Activated CD4-positive, alpha-beta T cell treated with anti-CD3 and anti-CD28 coated beads, Interleukin-2, amount 50 U/mL, for 48 hours (primary cell): ENCODE measurements at places on chromosomes 5 and 9.

DNA sequence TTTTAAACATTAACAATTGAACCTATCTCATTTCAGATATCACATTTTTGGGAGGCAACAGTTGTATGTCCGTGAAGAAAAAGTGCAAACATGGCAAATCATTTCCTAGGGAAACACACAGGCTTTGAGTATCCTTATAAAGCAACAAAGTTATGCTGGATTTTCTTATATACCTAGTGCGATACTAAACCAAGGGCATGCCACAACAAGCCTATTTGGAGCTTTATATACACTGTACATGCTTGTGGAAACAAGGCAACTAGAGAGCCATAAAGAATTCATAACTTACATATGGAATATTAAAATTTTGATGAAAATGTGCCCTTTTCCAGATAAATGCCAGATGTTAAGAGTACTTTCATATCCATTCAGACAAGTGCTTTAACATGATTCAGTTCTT, 191.4 kb downstream of the DCP2 start:
- DNase-seq: no peak

DNA sequence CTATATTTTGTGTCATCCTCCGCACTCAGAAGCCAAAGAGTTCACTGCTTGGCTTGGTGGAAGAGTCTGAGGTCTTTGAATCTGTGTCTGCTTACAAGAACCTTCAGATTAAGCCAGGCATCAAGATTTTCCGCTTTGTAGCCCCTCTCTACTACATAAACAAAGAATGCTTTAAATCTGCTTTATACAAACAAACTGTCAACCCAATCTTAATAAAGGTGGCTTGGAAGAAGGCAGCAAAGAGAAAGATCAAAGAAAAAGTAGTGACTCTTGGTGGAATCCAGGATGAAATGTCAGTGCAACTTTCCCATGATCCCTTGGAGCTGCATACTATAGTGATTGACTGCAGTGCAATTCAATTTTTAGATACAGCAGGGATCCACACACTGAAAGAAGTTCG, 19.2 kb downstream of the TIGD6 start:
- DNase-seq: no peak

- no peak for DNase-seq
These were observed 32.8 kb upstream of the TNIP1 start for GRCh38 chr5:151113651-151114050.

DNA sequence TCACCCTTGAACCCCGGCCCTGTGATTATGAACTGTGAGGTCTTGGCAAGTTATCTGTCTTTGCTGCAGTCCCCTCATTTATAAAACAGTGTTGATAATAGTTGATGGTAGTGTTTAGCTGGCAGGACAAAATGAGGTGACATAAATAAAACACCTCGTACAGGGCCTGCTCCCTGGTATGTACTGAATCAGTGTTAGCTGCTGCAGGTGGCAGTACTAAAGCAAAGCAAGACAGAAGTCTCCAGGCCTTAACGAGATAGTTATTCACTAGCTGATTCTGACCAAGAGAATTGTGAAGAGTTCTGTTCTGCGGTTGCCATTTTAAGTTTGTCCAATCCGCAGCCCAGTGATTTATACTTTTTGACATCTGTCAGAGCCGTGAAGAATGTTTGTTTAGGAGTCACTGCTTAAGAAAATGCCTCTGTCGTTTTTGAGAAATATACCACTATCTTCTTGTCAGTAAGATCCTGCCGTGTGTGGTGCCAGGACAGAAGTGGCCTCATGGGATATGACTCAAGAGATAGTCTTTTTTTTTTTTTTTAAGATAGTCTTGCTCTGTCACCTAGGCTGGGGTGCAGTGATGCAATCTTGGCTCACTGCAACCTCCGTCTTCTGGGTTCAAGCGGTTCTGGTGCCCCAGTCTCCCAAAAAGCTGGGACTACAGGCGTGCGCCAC, 75.9 kb downstream of the KDM4C start:
- DNase-seq: no peak

DNA sequence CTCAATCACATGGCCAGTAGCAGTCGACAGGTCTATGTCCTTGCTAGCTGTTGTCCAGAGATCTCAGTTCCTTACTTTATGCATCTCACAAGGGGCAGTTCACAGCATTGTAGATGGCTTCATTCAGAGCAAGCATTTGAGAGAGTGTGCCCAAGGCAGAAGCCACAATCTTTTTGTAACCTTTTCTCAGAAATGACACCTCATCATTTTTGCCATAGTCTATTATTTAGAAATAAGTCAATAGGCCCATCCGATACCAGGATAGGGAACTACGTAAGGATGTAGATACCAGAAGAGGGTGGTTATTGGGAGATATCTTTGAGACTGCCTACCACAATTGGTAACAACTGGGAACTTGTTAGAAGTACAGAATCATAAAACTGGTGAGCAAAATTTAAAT, 37.1 kb downstream of the LURAP1L start:
- no peak for DNase-seq

DNA sequence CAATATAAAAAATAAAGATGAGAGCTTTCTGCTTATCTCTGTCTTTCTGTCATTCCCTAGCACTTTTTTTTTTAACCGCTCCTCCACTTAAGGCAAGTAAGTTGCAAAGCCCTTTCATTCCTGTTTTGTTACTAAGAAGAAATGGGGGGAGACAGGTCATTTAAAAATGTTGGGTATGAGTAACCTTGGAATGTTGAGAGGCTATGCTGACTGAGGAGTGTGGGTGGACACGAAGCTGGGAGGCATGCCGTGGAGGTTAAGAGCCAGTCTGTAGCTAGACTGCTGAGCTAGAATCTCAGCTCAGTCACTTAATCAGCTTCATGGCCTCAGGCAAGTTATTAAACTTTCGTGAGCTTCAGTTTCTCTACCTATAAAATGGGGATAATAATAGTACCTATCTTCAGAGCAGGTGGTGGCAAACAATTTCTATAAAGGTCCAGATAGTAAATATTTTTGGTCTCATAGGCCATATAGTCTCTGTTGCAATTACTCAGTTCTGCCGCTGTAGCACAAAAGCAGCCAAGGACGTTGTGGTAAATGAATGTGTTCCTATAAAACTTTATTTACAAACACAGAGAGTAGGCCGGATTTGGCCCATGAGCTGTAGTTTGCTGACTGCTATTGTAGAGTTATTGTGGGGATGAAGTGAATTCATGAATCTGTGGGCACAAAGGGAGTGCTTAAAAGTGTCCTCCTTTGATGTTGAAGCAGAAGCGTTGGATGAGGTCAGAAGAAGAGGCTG, 220.0 kb downstream of the GABBR2 start:
- DNase-seq: no peak

GRCh38 chr5:34005211-34005610, 2.6 kb downstream of the AMACR start:
- peak; percentile 36 for DNase-seq

- peak; percentile 77 for DNase-seq
These were observed 99.0 kb upstream of the SLC1A3 start for GRCh38 chr5:36507332-36507952.

GRCh38 chr5:131160134-131160533, 4.9 kb downstream of the HINT1 start:
- no peak for DNase-seq

- no peak for DNase-seq
These were observed 123.5 kb downstream of the CTNND2 start for GRCh38 chr5:11780641-11781345.

- DNase-seq: no peak
These were observed 218.1 kb upstream of the TRIM32 start for GRCh38 chr9:116468793-116469527.

GRCh38 chr9:122386311-122386872, 15.6 kb downstream of the PTGS1 start:
- DNase-seq: no peak

DNA sequence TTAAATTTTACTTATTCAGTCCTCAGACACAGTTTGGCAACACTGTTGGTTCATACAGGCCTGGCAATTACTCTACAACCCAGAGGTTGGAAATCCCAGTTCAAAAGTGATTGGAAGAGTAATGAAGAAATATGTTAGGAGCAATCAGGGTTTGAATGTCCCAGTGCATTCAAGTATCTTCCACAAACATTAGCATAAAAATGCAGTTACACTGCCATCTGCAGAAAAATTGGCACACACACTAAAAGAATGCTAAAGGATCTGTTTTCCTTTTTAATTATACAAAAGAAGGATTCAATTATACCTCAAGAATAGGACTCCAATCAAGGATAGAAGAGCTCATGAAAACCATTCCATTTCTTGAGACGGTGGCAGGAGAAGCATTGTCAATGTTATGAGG, 130.2 kb downstream of the DNAH5 start:
- DNase-seq: no peak

GRCh38 chr5:44983006-44983405, 174.3 kb downstream of the MRPS30 start:
- no peak for DNase-seq

DNA sequence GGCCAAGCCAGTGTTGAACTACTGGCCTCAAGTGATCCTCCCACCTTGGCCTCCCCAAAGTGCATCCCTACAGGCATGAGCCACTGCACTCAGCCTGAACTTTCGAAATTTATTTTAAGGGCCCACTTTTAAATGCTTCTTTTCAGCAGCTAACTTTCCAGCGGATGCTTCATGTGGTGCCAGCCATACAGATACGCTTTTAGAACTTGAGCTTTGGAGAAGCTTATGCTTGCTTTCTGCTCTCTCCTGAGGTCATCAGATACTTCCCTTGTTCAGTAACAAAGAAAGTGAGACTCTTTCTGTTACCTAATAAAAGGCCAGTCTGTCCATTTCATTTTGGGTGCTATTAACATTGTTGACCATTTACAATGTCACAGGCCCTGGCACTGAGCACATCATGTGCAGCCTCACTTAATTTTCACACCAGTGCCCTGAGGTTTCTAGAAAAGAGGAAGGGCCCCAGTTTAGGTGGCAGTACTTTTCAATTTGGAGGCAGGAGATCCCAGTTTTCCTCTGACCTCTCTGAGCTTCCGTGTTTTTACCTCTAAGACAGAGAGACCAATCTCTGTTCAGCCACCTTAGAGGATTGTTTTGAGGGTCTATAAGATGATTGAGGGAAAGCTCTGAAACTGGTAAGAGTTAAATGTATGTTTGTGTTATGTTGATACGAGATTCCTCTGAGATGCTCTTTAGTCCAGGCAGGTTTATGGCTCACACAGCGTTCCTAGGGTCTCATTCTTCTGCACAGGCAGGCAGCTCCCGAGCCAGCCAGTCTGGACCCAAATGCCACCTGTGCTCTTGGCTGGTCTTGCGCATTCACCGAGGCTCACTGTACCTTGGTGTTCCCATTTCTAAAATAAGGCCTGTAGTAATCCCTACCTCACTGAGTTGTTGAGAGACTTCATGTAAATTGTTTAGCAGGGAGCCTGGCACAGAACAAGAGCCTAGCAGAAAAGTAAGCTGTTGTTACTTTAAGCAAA, 4.4 kb downstream of the ABL1 start:
- DNase-seq: no peak
